Fibroblast of upper back skin (primary cell): ENCODE measurements at places on chromosomes 5 and 9.
A peak's percentile ranks its signal among the peaks of the same experiment; 100 is the strongest.

GRCh38 chr5:27472000-27472763 lies 433.8 kb upstream of the CDH9 start:
- DNase-seq = peak; percentile 17

DNA sequence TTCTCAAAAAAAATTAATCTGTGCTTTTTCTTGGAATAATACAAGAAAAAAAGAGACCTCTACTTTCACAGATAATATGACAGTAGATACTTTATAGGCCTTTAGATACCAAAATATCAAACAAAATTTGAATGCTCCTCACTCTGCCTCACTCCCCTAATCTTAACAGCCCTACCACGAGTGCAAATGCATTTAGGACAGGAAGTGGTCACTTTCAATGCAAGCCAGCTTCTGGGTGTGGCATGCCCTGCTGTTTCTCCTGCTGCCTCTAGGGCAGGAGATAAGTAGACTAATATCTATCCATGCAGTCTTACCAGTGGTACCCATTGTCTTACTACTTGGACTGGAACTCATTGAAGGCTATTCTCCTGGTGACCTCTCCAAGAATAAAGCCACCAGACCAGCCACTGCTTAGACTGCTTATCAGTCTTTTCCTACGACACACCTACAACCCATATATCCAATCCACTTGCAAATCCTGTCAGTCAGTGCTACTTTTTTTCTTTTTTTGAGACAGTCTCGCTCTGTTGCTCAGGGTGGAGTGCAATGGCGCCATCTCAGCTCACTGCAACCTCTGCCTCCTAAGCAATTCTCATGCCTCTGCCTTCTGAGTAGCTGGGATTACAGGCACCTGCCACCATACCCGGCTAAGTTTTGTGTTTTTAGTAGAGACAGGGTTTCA lies 23.0 kb downstream of the FRRS1L start:
- peak; percentile 16 for DNase-seq

GRCh38 chr5:167921796-167922195 lies 369.6 kb upstream of the WWC1 start:
- DNase-seq = no peak

- no peak for DNase-seq
Observed at GRCh38 chr5:7467179-7467578, 71.2 kb downstream of the ADCY2 start.

- DNase-seq = peak; percentile 66
Observed at GRCh38 chr5:74244406-74244805, 396.1 kb downstream of the ENC1 start.

DNA sequence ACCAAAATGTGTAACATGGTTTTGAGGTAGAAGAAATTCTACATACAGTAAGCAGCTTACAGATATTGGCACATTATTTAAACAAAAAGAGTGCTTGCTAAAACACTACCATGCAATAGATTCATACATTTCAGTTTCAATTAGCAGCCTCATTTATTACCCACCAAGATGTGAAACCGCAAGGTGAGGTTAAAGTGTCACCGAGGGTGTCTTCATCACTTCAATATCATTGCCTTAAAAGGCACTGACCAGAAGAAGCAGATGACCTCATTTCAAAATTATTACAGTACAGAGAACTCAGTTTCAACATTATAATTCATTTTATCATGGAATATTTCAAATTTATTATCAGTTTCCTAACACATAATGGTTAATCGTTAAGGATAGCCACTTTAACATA lies 302.2 kb downstream of the ISL1 start:
- no peak for DNase-seq

DNA sequence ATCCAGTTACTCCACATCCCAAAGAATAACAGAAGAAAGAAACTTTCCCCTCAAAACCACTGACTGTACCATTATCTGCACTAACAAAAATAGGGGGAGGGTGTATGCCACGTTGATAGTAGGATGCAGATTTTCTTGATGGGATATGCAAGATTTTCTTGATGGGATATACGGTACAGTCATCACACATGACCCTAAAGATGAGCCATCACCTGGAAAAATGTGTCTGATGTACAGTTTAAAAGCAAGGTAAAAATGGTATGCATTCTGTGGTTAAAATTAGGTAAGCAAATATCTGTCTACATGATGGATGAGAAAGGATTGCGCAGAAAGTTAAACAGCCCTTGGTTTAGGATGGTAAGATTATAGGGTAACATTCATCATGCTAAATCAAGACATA lies 8.6 kb downstream of the COL23A1 start:
- no peak for DNase-seq

- no peak for DNase-seq
Observed at GRCh38 chr5:17114715-17115599, 102.5 kb upstream of the BASP1 start.

- DNase-seq = no peak
Observed at GRCh38 chr5:163968651-163969050, 463.2 kb downstream of the MAT2B start.
